ENCODE measurements at places on chromosomes 4 and X. TPM values are rescaled to one million over a fixed set of nuclear protein-coding genes. Genes with fewer than 3 reads are reported as not detected.

GRCh38 chrX:121457096-121457495 lies 409.7 kb downstream of the GLUD2 start:
- no peak for ATAC-seq

DNA sequence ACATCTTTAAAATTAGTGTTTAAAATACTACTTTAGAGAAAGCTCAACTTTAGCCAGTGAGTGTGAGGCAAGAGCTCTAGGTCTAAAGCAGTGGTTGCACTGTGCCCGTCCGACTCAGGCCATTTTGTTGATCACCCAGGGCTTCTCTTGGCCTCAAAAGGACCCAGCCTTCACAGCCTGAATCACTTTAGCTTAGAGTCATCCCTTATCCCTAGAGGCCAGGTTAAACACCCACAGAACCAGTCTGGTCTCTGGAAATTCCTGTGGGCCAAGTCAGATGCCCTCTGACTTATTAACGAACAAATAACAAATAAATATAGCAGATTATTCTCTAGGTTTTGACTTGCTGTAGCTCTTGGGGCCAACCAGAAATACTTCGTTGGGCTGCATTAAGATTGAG lies 102.3 kb downstream of the WWC2 start:
- no peak for ATAC-seq

- no peak for ATAC-seq
Observed at GRCh38 chrX:130878350-130879341, 24.4 kb downstream of the ENOX2 start.

The NAAA gene
- total RNA-seq = 36.2 TPM

DNA sequence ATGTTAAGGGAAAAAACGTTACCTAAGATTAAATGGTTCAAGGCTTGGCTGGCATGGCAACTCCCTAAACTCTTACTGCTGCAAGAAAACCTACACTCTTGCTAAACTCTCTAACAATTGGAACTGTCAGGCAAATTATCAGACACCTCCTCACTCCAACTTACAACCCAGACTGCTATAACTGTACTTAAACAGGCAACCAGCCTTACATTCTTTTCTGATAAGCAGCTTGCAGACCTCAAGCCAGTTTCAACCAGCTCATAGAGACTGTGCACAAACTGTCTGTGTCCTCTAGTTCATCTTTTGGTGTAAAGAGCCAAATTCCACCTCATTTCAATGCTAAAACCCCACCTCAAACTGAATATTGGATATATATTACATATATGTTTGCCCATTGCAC lies 504.9 kb downstream of the UBE2NL start:
- ATAC-seq = no peak

DNA sequence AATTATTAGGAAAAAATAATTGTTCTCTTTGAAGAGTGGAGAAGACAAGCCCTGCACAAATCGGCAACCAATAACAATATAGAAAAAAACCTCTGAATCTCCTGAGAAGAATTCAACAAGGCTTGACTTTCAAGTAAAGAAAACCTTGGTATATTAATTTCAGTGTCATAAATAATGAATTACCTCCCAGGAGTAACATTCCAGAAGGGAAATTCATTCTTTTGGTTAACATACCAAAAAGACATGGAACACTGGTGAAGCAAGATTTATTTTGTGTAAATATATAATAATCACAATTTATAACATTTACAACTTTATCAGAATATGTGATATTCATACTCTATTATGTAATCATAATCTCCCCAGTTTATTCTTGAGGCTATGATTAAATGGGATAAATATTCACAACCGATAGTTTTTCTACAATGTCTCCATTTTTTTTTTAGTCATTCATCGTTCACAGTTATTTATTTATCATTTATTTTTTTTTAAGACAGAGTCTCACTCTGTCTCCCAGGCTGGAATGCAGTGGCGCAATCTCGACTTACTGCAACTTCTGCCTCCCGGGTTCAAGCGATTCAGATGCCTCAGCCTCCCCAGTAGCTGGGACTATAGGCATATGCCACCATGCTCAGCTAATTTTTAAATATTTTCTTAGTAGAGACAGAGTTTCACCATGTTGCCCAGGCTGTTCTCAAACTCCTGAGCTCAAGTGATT lies 53.0 kb upstream of the RPS6KA6 start:
- no peak for ATAC-seq

All from gastroesophageal sphincter (tissue), 4 donors.